Gastroesophageal sphincter (tissue), 4 donors: ENCODE measurements at places on chromosomes 13 and 19. TPM values are rescaled to one million over a fixed set of nuclear protein-coding genes. Genes with fewer than 3 reads are reported as not detected.

GRCh38 chr13:24185591-24186232 is 25.2 kb downstream of the SPATA13 start:
- no peak for ATAC-seq

DNA sequence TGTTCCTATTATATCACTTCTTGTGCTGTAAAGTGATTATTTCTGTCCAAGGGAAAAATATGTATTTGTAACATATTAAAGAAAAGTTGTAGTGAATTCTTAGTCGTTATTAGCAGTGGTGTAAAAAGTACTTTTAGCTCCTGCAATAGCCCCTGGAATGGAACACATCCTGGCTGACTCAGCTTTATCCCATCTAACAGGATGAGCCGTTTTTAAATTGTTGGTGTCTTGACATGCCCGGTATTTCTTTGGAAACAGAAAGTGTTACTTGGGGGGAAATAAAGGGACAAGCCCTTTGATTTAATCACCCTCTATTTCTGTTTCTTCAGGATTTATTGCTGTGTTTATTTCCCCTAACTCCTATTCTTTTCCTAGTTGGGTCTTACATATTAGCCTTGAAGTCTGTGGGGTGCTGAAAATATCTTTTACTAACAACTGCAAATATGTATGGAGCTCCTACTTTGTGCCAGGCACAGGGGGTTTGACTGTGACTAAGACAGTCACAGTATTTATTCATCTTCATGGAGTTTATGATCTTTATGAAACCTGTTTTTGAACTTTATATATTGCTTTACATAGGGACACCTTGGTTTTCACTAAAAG is 17.9 kb downstream of the COG3 start:
- ATAC-seq: no peak

Gene LGALS4
- 1.6 TPM for total RNA-seq

DNA sequence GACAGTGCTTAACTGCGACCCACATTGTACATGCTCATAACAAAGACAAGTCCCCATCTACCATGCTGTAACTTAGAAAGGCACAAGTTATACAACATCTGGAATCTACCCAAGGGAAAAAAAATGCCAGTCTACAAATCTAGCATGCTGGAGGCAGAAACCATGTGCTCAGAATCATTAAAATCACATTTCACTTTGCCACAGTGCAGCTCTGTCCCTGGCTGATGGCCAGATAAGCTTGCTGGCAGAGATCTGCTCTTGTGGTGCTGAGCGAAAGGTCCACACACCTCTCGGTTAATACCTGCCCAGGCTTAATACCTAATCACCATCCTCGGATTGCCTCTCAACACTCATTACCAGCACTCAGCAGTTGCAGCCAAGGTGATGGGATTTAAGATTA is 74.1 kb upstream of the UQCRFS1 start:
- ATAC-seq: no peak

Gene SERTM1
- not detected for total RNA-seq

DNA sequence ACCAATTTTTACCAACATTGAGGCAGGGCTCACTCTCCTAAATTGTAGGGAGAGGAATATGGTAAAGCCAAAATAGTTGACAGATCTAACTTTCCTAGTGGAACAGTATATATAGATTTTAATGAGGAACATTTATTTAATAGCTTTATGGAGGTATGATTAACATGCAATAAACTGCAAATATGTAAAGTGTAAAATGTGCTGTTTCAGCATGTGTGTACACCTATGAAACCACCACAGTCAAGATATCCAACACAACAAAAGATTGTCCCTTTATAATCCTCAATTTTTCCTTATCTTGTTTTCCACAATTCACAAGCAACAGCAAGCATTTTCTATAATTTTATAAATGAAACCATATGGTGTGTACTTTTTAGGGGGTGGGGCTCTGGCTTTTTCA is 4.1 kb upstream of the TRAPPC2B start:
- no peak for ATAC-seq

DNA sequence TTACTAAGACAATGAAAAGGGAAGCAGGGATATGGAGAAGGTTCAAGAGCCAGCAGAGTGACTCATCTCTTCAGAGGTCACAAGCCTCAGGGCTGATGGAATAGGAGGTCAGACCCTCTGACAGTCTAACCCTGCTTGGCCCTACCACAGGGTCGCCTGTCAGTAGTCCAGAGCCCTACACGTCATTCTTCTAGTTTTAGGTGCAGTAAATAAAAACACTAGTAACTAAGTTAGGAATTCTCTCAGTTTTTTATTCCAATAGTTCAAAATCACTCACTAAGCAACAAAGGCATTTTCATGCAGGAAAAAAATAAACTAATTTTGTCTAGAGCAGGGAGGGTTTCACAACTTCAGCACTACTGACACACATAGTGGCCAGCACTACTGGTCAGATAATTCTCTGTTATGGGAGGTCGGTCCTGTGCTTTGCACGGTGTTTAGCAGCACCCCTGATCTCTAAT is 27.2 kb downstream of the FOXO1 start:
- peak; percentile 83 for ATAC-seq

- ATAC-seq: no peak
Observed at GRCh38 chr13:51800486-51800885, 3.5 kb downstream of the DHRS12 start.

DNA sequence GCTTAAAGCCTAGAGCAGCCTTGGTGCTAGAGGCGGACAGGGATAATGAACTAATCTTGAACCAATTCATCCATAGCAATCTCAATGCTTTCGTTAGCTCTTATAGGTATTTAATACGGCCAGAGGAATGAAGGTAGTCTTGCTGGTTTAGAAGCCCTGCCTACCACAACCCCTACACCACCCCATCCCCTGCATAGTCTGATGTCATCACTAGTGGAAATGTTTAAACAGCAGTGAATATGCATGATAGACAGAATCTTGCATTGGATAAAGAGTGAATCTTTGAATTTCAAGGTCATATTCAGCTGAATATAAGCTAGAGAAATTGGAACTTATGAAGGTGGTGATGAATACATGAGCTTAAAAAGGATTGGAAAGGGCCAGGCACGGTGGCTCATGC is 321.9 kb downstream of the ITGBL1 start:
- no peak for ATAC-seq

Gene SHISA7
- not detected for total RNA-seq

GRCh38 chr13:76764916-76765315 is 121.3 kb downstream of the KCTD12 start:
- no peak for ATAC-seq

Gene SNRPD2
- total RNA-seq: 113 TPM

- ATAC-seq: no peak
Observed at GRCh38 chr13:110382229-110382628, 75.1 kb downstream of the COL4A2 start.

Gene CCL25
- total RNA-seq: not detected

- no peak for ATAC-seq
Observed at GRCh38 chr13:62278271-62278670, 862.6 kb upstream of the PCDH20 start.

Gene C1QTNF9B
- total RNA-seq: not detected

Gene C19orf85
- total RNA-seq: not detected

DNA sequence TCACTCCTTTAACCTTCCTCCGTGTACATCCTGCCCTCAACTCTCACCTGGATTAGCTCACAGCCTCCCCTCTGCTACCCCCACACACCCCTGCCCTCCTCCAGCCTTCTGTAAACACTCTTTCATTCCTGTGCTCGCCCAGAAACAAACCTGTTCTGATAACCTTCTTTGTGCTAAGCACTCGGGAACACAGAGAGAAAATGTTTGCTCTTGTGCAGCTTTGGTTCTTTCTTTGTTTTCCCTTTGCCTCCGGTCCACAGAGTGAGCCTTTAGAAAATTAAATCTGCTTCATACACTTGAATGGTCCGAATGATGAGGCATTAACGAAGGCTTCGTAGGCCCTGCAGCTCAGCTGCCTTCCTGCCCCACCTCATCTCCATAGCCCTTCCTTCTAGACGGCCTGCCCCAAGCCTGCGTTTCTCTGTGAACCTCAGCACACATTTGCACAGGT is 6.6 kb upstream of the ZDHHC20 start:
- ATAC-seq: no peak

Gene CYP4F12
- total RNA-seq: 5.1 TPM

Gene KANK3
- 22.3 TPM for total RNA-seq

GRCh38 chr13:30718661-30719524 is 16.4 kb upstream of the ALOX5AP start:
- no peak for ATAC-seq
